ENCODE measurements at places on chromosomes 5 and 9. TPM values are rescaled to one million over a fixed set of nuclear protein-coding genes. Genes with fewer than 3 reads are reported as not detected.

- no peak for ATAC-seq
Observed at GRCh38 chr9:34010979-34011378, 37.7 kb downstream of the UBAP2 start.

Gene RETREG1
- total RNA-seq: 8.4 TPM

- no peak for ATAC-seq
Observed at GRCh38 chr5:127572930-127573329, 55.5 kb downstream of the PRRC1 start.

DNA sequence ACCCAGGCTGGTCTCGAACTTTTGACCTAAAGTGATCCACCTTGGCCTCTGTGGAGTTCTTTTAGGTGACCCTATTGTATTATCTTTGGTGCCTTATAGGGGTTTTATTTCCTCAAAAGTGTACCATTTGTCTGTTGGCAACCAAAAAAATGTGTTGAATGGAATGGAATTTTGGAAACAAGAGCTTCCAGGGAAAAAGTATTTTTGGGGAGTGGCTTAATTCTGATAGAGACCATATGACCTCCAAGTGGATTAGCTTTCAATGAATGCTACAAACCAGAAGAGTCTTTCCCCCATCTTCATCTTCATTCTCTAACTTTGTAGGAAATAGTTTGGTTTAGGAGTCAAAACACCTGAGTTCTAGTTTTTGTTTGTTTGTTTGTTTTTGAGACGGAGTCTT, 3.4 kb upstream of the OGN start:
- no peak for ATAC-seq

Gene SLC6A7
- total RNA-seq: not detected

DNA sequence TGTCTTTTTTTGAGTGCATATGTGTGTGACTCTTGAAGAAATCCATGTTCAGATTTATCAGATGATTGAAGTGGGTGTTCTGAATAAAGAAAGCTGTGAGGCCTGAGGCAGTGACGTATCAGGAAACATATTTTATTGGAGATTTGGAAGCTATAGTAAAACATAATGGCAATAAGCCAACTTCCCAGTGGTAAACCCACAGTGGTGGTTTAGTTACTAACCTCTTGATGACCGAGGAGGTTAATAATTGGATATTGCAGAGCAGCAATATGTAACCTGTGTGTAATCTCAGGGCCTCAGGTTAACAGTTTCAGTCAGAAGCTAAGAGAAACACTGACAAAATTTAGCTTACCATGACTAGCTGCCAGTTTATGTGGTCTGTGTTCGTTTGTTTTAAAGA, 6.9 kb downstream of the RGMB start:
- ATAC-seq: no peak

Gene FOXD4
- total RNA-seq: 0.24 TPM

- no peak for ATAC-seq
Observed at GRCh38 chr9:72657023-72657422, 135.6 kb downstream of the TMC1 start.

DNA sequence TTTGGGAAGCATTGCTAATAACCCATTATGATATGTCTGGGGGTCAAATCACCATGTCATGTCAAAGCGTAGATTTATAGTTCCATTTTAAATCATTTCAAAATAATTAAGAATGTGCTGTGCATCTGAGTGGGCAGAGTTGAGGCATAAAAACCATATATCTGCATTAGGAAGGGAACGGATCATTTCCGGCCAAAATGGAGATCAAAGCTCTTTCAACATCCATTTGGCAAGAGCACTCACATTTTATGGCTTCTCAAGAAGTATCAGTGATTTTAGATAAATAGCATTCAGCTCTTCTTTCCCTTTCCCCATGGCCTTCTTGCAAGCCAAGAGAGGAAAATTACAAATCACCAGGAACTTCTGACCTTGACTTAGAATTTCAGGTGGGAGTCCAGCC, 89.9 kb downstream of the HSPA4 start:
- no peak for ATAC-seq

DNA sequence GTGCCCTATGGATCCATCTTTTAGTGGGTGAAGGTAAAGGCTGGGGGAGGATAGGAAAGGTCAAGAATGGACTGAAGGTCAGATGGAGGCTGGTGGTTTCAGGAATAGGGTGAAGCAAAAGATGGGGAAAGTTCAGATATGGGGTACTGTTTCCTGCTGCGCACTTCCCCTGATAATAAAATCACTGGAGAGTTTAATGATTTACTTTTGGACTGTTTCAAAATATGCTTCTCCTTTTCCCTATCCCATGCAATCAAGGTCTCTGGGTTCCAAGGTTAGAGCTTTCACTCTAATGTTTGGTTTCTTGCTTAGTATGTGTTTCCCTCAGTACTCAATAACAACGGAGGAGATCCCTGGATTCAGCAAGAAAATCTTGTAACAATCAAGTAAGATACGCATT, 10.8 kb upstream of the PPP3R2 start:
- no peak for ATAC-seq

Data from activated T-helper 17 cell treated with anti-CD3 and anti-CD28 coated beads, Interleukin-2, amount 50 U/mL, for 72 hours (primary cell).